ENCODE measurements at places on chromosomes 3 and 15.
A peak's percentile ranks its signal among the peaks of the same experiment; 100 is the strongest.

- no peak for DNase-seq
Measured at GRCh38 chr3:184426691-184427141, 46.9 kb downstream of the CHRD start.

DNA sequence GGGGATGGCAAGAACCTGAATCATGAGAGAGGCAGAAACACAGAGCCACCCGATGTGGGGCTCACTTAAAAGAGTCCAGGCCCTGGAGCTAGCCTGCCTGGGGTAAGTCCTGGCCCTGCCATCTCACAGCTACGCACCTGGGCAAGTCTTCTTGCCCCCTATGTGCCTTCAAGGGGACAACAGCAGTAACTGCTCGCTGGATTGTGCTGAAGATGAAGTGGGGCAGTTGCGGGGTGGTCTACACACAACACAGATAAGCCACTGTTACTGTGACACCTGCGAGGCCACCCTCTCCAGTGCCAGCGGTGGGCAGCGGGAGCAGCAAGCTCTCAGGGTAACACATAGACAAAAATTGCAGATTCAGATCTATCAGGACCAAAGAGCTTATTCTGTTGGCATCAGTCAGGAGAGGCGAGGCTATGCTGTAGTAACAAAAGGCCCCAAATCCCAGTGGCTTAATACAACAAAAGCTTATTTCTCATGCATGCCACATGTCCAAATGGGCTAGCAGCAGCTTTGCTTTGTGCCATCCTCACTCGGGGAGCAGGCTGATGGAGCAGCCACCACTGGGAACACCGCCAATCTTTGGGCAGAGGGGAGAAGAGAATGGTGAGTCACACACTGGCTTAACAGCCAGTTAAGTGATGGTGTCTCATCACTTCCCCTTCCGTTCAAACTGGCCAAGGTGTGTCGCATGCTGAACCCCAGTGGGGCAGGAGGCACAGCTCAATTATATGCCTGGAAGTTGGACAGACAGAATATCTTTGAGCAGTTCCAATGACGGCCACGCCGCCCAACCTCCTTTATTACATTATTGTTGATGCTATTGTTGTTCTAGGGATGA is 78.3 kb downstream of the WNT7A start:
- DNase-seq = no peak

GRCh38 chr3:102682741-102683140 is 247.9 kb downstream of the ZPLD1 start:
- DNase-seq = no peak

- DNase-seq = peak; percentile 83
Measured at GRCh38 chr15:39770748-39771689, 11.6 kb downstream of the FSIP1 start.

DNA sequence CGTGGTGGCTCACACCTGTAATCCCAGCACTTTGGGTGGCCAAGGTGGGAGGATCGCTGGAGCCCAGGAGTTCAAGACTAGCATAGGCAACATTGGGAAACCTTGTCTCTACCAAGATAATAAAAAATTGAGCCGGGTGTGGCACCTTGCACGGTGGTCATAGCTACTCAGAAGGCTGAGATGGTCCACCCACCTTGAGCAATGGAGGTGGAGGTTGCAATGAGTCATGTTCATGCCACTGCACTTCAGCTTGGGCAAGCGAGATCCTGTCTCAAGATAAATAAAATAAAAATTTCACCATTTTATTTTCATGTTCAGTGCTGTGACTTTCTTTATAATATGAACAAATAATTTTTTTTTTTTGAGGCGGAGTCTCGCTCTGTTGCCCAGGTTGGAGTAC is 12.5 kb downstream of the MAPK6 start:
- DNase-seq = no peak

GRCh38 chr3:38829404-38829803 is 13.4 kb upstream of the SCN10A start:
- DNase-seq = peak; percentile 94

GRCh38 chr3:50338965-50339364 is 1.7 kb downstream of the RASSF1 start:
- no peak for DNase-seq

GRCh38 chr3:87088993-87089841 is 98.3 kb upstream of the VGLL3 start:
- DNase-seq = peak; percentile 88

- DNase-seq = no peak
Measured at GRCh38 chr3:134937256-134938028, 142.4 kb downstream of the EPHB1 start.

DNA sequence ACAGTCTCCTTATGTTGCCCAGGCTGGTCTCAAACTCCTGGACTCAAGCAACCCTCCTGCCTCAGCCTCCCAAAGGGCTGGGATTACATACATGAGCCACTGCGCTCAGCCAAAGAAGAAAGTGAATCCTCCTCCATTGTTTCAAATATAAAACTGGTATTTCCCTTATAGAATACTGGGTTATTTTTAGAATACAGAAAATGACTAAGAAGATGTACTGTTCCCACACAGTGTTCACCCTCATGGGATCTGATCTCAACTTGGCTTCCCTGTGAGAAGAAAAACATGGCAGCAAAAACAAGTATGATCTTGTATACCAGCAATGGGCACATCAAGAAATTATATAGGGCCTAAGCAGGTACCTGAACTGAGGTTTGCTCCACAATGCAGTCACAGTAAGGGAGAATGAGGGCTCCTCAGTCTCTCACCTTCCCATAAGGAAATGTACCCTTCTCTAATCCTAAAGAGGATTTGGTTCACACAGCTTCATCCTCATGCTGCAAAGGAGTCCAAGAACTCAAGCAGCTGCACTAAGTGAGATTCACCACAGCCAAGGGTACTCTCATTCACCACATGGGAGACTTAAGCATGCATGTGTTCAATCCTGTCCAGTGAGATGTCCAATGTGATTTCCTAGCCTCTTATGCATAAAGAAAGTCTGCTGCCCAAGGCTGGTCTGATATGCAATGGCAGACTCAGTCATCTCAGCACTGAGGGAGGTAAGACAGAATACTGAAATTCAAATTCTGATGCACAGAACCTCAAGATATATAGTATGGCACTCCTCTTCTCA is 25.8 kb downstream of the USP4 start:
- DNase-seq = peak; percentile 72

GRCh38 chr15:88805031-88805780 is 2.0 kb downstream of the ACAN start:
- DNase-seq = no peak

- DNase-seq = no peak
Measured at GRCh38 chr15:65233696-65234095, 22.4 kb upstream of the CILP start.

DNA sequence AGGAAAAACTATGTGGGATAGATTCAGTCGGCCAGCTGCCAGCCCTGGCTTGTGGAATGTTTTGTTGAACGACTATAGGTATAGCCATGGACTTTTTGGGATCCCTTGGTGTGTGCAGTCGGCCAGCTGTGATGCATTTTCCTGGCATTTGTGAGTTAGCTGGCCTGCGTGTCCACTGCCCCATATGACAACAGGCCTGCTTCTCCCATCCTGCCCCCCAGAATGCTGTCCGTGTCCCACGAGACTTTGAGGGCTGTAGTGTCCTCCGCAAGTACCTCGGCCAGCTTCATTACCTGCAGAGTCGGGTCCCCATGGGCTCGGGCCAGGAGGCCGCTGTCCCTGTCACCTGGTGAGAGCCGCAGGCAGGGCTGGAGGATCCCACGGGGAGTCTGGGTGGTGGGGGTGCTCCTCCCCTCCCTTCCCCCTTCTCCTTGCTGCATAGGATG is 23.6 kb downstream of the PTPN23 start:
- DNase-seq = peak; percentile 42

GRCh38 chr3:132079147-132079546 is 44.3 kb upstream of the CPNE4 start:
- no peak for DNase-seq

- DNase-seq = no peak
Measured at GRCh38 chr15:49978121-49978520, 140.9 kb downstream of the ATP8B4 start.

GRCh38 chr3:196159952-196160804 is 51.0 kb downstream of the ZDHHC19 start:
- DNase-seq = peak; percentile 68

GRCh38 chr3:36257158-36257852 is 123.0 kb upstream of the STAC start:
- DNase-seq = no peak

GRCh38 chr15:52804526-52805081 is 14.5 kb upstream of the ONECUT1 start:
- no peak for DNase-seq

DNA sequence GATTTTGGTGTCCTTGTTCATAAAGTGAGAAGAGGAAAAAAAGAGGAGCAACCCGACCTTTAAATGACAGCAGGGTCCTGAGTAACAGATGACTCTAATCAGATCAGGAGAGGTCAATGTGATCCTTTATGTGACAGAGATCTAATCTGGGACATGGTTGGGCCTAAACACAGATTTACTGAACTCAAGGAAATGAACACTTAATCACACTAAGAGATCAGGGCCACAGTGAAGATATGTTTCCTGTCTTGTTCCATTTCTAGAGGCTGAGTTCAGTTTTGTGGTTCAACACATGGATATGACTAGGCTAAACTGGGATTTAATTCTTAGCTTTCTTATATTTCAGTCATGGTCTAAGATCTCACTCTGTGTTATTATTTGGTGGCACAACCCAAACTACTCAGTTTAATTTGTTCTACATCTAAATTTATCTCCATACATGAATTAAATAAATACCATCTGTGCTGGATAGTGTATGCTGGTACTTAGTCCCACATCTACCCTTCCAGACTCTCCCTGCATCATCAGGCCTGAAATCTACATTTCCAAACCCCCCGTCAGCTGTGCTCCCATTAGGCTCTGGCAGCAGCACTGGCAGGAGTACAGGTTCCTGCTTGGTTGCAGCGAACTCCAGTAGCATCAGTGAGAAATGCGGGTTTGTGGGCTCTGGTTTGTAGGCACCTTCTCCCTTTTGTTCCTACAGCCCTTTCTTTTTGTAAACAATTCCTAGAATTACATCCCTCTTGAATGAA is 22.6 kb downstream of the SFMBT1 start:
- DNase-seq = no peak

DNA sequence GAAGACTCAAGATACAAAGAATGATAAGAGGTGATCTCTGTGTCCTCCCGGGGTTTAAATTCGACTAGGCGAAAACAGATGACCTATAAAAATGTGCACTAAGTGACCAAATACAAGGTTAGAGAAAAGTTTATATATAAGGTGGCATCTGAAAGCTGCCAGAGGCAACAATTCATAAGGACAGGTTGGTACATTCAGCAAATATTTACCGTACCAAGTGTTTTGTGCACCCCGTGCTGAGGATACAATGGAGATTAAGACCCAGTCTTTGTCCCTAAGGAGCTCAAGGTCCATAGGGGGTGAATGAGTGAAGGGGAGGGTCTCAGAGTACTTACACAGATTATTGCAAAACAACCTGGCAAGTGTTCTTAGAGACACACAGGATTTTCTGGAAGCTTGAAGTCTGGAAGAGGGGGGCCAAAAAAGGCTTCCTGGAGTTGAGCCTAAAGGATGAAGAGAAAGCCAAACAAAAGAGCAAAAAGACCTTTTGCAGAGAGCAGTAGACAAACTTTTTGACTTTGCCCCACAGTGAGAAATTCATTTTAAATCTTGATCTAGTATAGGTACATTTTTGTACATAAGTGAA is 71.4 kb upstream of the LRIG1 start:
- DNase-seq = no peak

- DNase-seq = no peak
Measured at GRCh38 chr3:186909078-186909853, 21.1 kb upstream of the ST6GAL1 start.

DNA sequence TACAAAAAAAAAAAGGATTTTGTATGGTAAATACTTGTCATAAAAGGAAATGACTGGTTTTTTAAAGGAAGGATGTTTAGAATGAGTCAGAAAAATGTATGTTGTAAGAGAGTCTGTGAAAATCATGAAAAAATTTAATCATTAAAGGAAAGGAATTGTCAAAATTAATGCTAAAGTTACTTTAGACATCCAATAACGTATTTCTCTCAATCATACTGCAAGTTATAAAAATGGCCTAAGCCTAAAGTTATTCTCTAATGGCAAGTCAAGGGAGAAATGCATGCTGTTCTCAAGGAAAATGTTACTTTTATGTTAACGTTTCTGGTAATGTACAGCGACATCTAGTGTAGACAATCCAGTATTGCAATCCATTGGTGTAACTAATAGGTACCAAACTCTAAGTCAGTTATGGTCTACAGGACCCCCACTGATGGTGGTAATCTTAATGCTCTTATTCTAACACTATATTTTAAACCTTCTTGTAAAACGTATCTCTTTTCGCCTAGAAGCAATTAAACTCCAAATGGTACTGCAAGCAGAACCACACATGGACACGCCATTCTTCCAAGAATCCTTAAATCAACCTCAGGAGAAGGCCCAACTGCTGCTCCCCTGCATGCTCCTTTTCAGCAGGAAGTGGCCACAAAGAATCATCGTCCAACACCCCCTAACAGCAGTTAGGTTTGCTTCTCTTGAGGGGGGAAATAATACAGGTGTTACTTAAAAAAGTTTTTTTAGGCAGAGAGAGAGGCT is 35.2 kb downstream of the NCEH1 start:
- DNase-seq = peak; percentile 68

GRCh38 chr3:188926741-188927511 is 244.8 kb upstream of the TPRG1 start:
- DNase-seq = peak; percentile 35

- DNase-seq = no peak
Measured at GRCh38 chr3:169494982-169495381, 168.5 kb downstream of the MECOM start.

GRCh38 chr3:185934174-185934557 is 3.6 kb downstream of the TRA2B start:
- no peak for DNase-seq

- no peak for DNase-seq
Measured at GRCh38 chr3:13332158-13332557, 88.0 kb downstream of the NUP210 start.

- DNase-seq = no peak
Measured at GRCh38 chr15:89830639-89831038, 16.0 kb upstream of the ANPEP start.

- DNase-seq = no peak
Measured at GRCh38 chr3:7788881-7789280, 712.7 kb upstream of the LMCD1 start.

- DNase-seq = no peak
Measured at GRCh38 chr3:42088803-42089530, 2.2 kb upstream of the TRAK1 start.

DNA sequence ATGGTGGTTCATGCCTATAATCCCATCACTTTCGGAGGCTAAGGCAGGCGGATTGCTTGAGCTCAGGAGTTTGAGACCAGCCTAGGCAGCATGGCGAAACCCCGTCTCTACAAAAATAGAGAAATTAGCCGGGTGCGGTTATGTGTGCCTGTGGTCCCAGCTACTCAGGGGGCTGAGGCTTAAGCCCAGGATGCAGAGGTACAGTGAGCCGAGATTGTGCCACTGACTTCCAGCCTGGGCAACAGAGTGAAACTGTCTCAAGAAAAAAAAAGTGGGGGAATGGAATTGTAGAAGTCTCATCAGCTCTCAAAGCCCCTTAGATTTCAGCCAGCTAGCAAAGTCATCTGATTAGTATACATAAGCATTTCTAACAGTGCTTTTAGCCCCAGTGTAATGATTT is 33.2 kb downstream of the TIPARP start:
- DNase-seq = no peak

All from fibroblast of skin of back (primary cell).